ENCODE measurements at places on chromosomes 4 and X.

DNA sequence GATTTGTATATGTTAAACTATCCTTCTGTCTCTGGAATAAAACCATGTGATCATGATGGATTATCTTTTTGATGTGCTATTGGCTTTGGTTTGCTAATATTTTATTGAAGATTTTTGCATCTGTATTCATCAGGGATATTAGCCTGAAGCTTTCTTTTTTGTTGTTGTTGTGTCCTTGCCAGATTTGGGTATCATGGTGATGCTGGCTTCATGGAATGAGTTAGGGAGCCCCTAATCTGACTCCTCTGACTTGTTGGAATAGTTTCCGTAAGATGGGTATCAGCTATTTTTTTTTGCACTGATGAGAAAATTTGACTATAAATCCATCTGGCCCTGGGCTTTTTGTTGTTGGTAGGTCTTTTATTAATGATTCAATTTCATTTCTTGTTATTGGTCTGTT lies 45.7 kb downstream of the ATP10D start:
- DNase-seq: no peak

GRCh38 chr4:87843936-87844335 lies 11.2 kb downstream of the MEPE start:
- no peak for DNase-seq

DNA sequence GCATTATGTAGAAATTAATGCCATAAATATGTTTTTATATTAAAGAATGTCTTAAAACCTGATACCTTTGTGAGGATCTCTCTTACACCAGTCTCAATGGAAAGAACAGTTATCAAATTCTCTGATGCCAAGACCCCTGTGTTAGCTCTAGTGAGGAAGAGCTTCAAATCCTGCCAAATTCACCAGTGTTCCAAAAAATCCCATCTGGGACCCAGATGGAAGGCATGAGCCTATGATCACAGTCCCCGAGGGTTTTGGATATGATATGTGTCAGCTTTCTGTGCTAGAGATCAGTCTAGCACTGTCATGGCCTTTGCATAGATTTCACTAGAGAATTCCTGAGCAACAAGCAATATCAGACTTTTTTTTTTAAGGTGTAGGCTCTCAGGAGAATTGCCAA lies 412.1 kb downstream of the UBE2NL start:
- no peak for DNase-seq

GRCh38 chrX:109920325-109920724 lies 82.6 kb upstream of the TMEM164 start:
- DNase-seq: no peak

- no peak for DNase-seq
Observed at GRCh38 chr4:136925203-136925602, 607.1 kb downstream of the PCDH18 start.

DNA sequence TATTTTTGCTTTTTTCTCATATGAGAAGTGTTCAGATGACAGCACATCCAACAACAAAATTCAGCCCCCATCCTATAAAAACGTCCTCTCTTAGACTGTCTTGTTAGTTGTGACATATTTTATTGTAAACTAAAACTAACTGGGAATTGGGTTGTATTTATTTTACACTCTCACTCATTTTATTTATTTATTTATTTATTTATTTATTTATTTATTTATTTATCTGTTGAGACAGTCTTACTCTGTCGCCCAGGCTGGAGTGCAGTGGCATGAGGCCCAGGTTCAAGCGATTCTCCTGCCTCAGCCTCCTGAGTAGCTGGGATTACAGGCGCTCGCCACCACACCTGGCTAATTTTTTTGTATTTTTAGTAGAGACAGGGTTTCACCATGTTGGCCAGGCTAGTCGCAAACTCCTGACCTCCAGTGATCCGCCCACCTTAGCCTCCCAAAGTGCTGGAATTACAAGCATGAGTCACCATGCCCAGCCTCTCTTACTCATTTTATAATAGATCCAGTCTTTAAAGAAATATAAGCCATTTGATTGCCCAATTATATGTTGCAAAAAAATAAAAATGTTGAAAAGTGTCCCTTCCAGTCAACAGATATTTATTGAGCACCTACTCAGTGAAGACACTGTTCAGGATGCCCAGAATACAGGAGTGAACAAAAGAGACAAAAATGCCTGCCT lies 44.6 kb downstream of the PALLD start:
- no peak for DNase-seq

DNA sequence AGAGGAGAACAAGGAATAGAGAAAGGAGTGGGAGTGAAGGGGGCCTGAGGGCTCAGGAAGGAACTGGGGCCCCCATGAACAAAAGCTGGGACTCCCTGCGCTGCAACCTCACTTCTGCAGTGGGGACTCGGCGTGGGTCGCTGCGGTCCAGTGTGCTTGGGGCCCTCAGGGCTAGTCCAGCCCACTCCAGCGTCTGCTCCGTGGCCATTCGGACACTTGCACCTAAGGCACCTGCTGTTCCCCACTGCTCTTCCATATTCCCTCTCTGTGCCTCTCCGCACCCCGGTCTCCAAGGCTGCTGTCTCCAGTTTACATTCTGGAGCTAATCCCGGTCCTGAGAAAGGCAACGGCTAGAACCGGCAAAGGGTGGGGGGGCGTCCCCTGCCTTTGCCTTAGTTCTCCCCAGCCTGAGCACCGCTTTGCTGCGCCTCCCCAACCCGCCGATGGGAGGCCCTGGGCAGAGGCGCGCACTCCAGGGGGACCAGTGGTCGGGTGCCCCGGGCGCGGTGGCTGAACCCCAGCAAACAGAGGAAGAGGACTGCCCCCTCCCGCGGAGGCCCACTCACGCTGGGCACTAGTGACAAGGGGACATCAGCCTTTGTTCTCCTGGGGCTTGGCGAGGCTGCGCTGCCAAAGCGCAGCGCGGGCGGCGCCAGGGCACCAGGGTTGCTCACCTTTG lies 327.7 kb upstream of the F9 start:
- DNase-seq: no peak

GRCh38 chr4:81594490-81595159 lies 122.9 kb upstream of the RASGEF1B start:
- no peak for DNase-seq

DNA sequence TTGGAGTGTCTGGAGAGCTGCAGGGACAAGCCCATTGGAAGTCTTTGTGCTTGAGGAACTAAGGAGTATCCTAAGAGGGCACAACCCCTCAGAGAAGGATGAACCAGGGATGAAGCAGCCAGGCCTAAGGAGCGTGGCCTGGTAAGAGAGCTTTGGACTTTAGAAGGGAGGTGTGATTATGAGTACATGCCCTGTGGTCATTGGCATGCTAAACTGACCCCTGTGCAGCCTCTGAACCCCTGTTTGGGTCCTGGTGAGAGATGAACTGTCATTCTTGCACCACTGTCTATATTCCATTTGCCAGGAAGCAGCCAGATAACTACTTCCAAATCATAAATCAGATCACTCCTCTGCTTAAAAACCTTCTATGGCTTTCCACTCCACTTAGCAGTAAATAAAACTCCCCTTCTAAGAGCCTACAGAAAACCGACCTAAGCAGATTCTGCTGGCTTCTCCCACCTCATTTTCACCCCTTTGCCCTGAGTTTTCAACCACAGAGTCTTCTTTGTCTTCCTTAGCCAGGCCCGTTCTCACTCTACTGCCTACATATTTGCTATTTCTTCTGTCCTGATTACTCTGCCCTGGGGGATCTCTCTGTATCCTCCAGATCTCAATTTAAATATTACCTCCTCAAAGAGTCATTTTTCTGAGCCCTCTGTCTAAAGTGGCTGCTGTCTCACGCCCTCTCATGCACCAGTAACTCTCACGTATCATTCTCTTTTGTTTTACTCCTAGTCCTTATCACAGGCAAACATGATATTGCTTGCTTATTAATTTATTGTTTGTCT lies 56.7 kb downstream of the MID1IP1 start:
- no peak for DNase-seq

- DNase-seq: no peak
Observed at GRCh38 chr4:71206763-71207162, 132.1 kb upstream of the SLC4A4 start.

GRCh38 chrX:53715346-53715924 lies 28.9 kb upstream of the HUWE1 start:
- no peak for DNase-seq

GRCh38 chr4:39667706-39668105 lies 29.0 kb upstream of the SMIM14 start:
- no peak for DNase-seq

DNA sequence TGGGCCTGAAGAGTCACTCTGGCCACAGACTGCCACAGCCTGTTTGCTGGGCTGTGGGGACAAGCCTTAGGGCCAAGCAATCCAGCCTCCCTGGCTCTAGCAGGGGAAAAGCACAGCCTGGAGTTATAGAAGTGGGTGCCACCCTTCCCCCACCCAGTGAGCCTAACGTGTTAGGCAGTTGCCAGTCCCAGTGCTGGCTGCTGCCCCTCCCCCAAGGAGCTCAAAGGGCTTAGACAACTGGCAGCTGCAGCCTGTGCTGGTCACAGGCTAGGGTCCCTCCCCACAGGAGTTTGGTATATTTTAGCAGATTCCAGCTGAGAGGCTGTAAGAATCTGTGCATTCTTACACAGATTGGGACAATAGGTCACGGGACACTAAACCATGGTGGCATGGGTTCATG lies 370.3 kb upstream of the FGF16 start:
- DNase-seq: no peak

DNA sequence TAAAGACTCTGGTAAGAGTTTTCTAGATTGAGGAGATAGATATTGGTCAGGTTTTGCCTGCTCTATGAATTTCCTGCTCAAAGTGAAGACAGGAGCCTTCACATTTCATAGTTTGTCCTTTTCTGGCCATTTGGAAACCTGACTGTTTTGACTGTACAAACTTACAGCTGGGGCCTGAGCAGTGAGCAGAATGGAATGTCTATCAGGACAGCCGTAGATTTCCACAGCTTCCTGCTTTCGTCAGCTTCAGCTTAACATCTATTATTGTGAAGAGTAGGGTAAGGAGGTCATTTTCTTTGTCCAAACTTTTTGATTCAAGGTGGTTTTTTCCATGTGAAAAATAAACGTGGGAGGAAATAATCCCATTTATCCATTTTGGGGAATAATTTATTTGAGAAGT lies 124.3 kb upstream of the DIPK2B start:
- DNase-seq: no peak

DNA sequence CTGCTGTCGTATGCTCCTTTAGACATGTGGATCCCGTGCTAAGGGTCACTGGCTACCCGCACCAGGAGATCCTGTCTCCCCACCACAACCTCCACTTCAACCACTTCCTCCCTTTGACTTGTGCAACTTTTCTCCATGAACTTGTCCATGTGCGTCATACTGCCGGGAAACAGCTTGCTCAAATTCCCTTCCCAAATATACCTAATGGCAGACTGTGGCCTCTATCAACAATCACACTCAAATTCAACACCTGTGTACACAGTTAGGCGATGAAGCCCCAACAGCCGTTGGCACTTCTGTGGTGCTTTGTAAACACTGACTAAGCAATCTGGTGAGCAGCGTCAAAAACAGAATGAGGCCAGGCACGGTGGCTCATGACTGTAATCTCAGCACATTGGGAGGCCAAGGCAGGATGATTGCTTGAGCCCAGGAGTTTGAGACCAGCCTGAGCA lies 49.5 kb downstream of the CD99L2 start:
- no peak for DNase-seq

DNA sequence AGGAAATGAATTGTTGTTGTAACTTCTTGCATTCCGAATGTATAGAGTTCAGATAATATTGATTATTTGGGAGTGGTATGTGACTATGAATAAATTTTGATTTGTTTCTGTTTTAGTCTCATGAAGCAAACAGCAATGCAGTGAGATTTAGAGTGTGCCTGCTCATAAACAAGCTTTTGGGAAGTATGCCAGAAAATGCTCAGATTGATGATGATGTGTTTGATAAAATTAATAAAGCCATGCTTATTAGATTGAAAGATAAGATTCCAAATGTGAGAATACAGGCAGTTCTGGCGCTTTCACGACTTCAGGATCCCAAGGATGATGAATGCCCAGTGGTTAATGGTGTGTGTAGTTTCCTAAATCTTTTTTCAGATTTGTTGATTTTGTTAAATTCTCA lies 2.0 kb downstream of the NCAPG start:
- DNase-seq: no peak

DNA sequence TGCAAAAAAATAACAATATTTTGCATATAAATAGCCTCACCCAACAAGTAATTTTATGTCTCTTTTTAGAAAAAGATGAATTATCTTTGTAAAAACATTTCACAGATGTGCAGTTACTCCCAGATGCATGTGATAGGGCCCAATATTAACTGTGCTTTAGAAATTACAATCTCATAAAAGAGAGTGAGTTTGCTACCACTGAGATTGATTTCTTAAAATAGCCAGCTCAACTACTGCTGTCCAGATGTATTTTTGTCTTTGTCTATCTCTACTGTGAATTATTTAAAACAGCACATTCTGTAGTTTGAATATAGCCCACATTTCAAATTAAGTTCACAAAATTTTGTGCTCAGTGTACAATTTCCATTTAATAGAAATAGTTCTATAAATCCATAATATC lies 177.0 kb upstream of the TTC29 start:
- no peak for DNase-seq

DNA sequence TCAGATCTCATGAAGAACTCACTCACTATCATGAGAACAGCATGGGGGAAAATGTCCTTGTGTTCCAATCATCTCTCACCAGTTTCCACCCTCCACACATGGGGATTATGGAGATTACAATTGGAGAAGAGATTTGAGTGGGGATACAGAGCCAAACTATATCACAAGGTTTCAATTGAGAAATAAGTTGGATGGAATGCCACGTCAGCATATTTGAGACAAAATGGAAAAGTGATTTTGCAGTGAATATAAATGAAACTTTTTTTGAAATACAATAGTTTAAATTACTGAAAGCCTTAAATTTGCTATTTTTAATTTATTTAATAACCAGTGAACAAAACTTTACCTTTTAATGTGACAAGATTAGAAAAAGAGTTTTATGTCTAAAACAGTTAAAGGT lies 494.1 kb downstream of the PRR32 start:
- DNase-seq: no peak

DNA sequence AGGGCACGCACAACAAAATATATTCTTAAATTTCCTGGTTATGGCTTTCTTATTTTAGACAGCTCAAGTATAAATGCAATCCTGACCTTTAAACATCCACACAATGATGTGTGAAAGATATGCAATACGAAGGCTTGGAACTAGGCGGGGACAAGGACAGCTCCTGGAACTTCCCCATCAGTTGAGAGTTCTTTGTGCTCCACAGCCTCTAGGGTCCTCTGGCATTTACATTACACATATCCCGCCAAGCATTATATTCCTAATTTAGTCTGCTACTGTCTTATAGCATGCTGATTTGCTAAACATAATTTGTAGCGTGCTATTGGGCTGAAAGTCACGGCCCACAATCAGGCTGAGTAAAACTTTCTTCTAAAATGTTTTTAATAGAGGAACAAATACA lies 74.4 kb downstream of the FTHL17 start:
- no peak for DNase-seq

DNA sequence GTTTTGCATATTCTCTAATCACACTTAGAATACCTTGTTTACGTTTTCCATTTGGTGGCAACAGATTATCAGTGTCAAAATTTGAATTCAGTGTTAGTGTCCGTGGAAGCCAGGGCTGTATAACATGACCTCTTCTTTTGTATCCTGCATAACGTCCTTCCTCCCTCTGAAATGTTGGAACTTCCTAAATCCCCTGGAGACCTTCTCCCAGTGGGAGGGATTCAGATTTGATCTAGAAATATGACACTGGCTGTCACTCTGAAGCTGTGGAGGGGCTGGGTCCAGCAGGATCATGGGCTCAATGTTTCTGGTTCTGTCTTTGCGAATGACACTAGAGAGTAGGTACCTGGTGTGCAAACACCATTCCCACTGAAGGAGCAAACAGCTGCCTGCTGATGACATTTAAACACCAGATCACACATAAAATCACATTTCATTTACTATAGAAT lies 850 bp upstream of the CXCL3 start:
- no peak for DNase-seq
